Vagina (tissue), 2 donors: ENCODE measurements at places on chromosomes 4 and X. TPM values are rescaled to one million over a fixed set of nuclear protein-coding genes. Genes with fewer than 3 reads are reported as not detected.

- DNase-seq: no peak
- H3K4me3 ChIP-seq: no peak overlapping the region
- H3K27me3 ChIP-seq: no peaks in the 10 kb centered on the region
- H3K36me3 ChIP-seq: no peaks in the 10 kb centered on the region
These were observed 332.0 kb downstream of the GRXCR1 start for GRCh38 chr4:43224559-43224958.

MAGEA11 gene
- total RNA-seq: not detected

DNA sequence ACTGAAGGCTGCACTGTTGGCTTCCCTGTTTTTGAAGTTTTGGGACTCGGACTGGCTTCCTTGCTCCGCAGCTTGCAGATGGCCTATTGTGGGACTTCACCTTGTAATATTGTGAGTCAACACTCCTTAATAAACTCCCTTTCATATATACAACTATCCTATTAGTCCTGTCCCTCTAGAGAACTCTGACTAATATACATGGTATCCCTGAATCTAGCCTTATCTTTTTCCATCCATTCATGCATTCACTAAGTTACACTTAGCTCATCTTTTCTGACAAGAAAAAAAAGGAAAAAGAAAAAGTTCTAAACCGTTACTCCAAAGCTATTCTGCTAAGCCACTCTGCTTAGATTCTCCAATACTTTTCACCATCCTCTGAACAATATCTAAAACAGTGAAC, 1260.2 kb upstream of the PCDH7 start:
- H3K4me3 ChIP-seq: no peak overlapping the region
- no peaks in the 10 kb centered on the region for H3K36me3 ChIP-seq
- H3K27ac ChIP-seq: no peak overlapping the region
- no peaks in the 10 kb centered on the region for H3K4me1 ChIP-seq
- no peaks in the 10 kb centered on the region for H3K27me3 ChIP-seq
- DNase-seq: no peak

GRCh38 chr4:7521666-7522065, 86.9 kb upstream of the PSAPL1 start:
- H3K36me3 ChIP-seq: no peaks in the 10 kb centered on the region
- H3K27ac ChIP-seq: no peak overlapping the region
- no peaks in the 10 kb centered on the region for H3K4me1 ChIP-seq
- DNase-seq: no peak
- no peaks in the 10 kb centered on the region for H3K27me3 ChIP-seq
- H3K4me3 ChIP-seq: no peak overlapping the region
